T follicular helper cell (primary cell): ENCODE measurements at places on chromosomes 4 and X.

DNA sequence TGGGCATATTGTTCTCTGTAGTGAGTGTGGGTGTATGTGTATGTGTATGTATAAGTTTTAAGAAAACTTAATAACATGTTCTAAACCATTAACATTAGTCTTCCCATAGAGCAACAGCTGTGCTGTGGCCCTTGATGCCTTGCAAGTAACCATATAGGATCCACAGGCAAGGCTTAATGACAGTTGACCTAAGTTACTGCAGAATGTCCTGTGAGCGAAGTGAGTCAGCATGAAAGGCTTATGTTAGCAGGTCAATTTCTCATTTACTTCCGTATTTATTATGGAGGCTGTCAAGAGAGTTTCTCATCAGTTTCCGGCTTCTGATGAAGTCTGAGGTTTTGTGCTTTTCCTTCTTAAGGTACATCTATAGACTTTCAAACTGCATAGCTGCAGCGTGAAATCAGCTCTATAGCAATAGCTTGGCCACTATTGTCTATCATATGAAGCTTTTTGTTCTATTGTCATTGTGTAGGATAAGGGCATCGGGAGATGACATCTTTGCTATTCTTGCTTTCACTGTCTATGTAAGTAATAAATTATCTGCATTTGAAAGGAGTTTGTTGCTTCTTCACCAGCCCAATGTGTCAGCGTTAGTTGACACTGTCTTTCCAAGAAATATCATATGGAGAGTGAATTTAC lies 1153.4 kb upstream of the AGA start:
- no peak for DNase-seq

DNA sequence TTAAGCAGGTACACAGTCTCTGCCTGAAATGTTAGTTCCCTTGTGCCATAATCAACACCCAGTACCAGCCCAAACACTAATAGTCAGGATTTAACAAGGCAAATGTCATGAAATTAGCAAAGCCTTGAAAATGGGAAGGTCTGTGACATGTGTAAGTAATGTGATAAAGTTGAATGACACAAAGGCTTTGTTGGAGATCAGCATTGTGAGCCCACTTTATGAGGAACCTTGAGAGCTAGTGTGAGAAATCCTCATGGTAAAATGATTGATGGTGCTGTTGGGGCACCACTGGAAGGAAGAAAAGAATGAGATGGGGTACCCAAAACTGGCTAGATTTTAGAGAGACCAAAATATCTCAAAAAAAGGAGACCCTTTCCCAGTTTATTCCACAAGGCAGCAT lies 3.3 kb upstream of the LIN54 start:
- no peak for DNase-seq

DNA sequence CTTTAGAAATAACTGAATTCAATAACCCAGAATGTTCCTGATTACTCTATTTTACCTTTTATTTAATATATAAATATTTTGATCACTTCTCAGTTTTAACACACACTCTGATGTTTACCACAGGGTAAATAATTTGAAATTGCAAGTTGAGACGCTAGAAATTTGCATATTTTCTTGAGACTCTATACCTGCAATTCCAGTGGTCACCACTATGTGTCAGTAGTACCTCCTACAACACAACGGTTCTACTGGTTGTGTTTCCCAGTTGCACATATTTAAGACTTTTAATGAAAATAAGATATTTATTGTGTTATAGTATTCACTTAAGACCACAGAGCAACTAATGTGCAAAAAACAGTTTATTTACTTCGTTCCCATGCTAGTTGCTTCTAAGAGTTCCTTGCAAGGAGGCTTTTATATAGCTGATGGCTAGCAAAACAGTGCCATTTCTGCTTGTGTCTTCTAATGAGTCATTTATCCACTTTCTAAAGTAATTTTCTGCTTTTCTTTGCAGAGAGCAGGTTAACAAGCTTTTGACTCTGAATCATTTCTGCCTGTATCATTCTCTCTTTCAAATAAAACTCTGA lies 98.9 kb upstream of the PDLIM3 start:
- no peak for DNase-seq

GRCh38 chrX:139844884-139845283 lies 88.0 kb downstream of the ATP11C start:
- DNase-seq = no peak

- no peak for DNase-seq
These were observed 753.3 kb downstream of the ADGRL3 start for GRCh38 chr4:61953386-61953785.
